Hepatocyte (in vitro differentiated cells): ENCODE measurements at places on chromosomes 16 and 17.

DNA sequence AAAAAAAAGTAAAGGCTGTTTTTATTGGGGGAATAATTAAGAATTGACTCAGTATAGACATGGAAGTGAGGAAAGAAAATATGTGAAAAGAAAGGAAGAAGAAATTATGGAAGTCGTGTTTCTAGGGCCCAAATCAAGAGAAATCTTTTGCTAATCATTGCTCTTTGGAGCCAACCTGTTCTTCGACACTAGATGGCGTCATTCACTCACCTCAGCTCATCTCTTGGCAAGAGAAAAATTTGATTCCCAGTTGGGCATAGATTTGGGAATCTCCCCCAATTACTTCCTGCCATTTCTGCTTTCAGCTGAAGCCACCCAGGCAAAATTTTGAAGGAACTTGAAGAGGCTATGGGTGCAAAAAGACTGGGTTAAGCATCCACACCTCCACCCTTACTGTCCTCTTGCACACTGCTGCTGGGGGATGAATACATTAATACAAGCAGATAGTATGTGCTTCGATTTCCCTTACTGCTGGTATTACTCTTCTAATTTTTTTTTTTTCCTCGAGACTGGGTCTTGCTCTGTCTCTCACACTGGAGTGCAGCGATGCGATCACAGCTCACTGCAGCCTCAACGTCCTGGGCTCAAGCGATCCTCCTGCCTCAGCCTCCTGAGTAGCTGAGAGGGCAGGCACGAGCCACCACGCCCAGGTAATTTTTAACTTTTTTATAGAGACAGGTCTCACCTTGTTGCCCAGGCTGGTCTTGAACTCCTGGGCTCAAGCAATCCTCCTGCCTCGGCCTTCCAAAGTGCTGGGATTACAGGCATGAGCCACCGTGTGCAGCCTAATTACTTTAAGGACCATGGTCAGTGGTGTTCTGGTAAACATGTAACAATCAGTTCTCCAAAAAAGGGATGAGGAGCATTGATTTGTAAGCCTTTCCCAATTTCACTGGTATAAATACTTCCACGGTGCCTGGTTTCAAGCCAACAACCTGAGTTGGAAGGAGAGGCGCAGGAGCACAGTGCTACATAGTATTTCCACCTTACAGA, 13.5 kb downstream of the PSMD7 start:
- DNase-seq = peak; percentile 58

- DNase-seq = no peak
Observed at GRCh38 chr17:77684803-77685798, 273.4 kb upstream of the TNRC6C start.

DNA sequence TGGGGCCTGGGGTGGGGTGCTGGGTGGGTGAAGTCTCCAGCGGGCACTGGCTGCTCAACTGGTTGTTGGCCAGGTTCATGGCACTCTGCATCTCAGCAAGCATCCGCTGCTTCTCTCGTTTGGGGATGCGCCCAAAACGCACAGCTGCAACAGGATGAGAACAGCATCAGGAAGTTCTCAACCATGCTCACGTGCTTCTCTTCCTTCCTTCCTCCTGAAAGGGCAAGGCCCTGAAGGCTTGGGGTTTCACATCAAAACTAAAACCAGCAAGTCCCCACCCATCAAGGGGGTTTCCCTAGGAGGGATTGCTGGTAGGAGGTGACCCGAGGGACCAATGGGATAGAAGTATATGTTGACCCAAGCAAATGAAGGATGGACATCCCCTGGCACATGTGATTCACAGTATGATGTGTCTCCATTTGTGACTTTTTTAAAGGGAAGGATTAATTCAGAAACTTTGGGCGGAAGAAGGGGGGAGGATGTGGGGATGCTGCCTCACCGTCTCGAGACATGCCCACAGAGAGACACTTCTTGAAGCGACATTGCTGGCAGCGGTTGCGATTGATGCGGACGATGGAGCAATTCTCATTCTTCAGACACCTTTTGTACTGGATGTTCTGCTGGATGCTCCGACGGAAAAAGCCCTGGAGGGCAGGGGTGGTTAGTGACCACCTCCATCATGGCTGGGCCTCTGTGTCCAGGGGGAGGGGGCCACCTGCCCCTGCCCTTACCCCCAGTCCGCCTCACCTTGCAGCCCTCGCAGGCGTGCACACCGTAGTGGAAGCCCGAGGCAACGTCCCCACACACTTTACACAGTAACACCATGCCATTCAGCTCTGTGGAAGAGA, 4.2 kb downstream of the NR1D1 start:
- DNase-seq = no peak

DNA sequence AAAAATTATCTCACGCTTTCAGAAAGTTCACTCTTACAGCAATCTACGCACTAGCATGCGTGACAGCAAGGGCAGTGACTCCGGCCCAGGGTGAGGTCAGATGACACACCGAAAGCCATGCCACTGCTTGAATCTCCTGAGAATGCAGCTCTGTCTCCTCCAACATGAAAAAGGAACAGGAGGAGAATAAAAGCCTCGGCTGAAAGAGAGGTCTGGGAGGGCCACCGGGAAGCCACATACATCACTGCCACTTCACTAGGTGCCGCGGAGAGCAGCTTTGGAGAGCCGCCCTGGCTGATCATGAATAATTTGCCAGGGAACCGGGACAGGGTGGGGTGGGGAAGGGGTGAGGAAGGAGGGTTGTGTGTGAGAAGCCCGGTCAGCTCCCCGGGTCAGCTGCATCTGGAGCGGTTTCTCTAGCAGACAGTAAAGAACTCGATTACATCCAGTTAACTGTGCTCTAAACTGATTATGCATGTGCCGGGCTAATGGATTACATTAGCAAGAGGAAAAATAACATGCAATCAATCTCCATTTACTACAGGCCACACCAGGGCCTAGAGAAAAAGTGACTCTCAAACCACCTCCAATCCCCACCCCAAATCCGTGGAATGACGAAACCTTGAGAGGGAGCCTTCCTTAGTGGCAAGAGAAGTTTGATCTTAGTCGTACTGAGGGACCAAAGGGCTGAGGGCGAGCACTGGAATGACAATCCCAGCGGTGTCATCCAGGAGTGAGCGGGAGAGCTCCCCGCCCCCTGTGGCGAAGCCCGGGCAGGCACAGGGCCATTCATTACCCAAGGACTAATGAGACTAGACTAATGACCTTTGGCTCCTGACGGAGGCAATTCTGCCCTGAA, 100.3 kb downstream of the ZFHX3 start:
- peak; percentile 63 for DNase-seq

DNA sequence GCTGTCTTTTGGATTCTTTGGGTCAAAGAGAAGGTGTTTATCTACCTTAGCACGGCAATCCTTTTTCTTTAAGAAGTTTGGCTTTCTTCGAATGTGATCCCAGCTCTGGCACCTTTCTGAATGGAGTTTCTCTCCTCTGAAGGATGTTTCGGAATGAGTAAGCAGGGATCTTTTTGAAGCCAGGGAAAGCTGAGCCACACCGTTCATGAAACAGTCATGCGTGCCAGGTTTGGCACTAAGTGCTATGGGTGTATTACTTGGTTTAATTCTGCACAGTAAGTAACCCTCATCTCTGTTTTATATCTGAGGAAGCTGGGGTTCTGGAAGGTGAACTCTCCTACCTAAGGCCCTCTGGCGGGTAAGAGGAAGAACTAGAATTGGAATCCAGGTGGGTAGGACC, 234.5 kb downstream of the NTN1 start:
- DNase-seq = no peak
